Activated CD8-positive, alpha-beta memory T cell treated with anti-CD3 and anti-CD28 coated beads, Interleukin-2, amount 10 ng/mL, durations not matched to agents 7 days and 5 days (primary cell): ENCODE measurements at places on chromosomes 1 and 21.
A peak's percentile ranks its signal among the peaks of the same experiment; 100 is the strongest.

DNA sequence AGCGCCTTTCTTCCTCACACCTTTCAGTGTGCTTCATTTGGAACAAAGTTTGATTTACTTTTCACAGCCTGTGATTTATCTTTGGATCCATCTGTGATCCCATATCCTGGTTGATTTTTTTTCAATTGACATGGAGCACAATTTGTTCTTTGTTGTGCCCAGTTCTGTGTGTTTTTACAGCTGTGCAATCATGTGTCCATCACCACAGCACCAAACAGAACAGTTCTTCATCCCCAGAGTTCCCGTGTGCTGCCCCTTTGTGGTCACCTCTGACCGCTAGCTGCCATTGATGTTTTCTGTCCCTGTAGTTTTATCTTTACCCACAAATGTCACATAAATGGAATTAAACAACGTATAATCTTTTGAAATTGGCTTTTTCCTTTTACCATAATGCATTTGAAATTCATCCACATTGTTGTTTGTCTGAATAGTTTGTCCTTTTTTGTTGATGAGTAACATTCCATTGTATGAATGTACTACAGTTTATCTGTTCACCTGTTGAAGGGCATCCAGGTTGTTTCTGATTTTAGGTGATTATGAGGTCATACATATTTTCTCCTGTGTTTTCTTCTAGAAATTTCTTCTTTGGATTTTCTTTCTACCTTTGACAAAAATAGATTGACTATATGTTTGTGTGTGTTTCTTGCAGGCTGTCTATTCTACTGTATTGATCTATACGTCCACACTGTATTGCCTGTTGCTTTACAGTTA, 17.4 kb downstream of the MIGA1 start:
- no peak for DNase-seq

- no peak for DNase-seq
These were observed 2.8 kb downstream of the MYCL start for GRCh38 chr1:39898648-39899603.

GRCh38 chr1:220160027-220160426, 66.1 kb downstream of the IARS2 start:
- DNase-seq = no peak

GRCh38 chr1:53558739-53559315, 99.6 kb downstream of the DMRTB1 start:
- DNase-seq = no peak

GRCh38 chr1:233615571-233615970, 1.7 kb downstream of the KCNK1 start:
- DNase-seq = no peak

DNA sequence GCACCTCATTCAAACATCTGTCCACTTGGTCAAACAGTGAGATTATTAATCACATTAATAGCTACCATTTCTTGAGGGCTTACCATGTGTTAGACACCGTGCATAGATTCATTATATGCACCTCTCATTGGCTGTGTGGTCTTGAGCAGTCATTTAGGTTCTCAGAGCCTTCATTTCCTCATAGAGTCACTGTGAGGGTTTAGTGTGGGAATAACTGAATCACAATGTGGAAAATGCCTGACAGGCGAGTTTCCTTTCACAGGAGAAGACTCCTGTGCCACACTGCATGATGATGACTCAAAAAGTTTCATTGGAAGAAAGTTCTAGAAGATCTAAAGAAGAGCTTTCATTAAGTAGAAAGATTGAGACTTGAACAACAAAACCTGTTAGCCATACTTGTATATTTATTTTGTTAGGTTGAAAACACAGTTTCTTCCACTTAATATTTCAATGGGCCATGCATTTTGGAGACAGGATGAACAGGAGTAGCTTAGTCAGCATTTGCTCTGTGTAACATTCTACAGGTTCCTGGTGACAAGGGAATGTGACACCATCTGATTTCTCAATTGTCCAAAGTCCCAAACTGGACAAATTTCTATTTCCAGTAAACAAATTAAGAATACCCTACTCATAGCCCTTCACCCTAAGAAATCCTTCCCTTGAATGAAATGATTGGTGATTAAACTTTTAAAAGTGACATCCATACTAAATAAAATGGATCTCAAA, 45.7 kb downstream of the FYB2 start:
- DNase-seq = no peak

- DNase-seq = no peak
These were observed 8.9 kb downstream of the KIF17 start for GRCh38 chr1:20708891-20709290.

DNA sequence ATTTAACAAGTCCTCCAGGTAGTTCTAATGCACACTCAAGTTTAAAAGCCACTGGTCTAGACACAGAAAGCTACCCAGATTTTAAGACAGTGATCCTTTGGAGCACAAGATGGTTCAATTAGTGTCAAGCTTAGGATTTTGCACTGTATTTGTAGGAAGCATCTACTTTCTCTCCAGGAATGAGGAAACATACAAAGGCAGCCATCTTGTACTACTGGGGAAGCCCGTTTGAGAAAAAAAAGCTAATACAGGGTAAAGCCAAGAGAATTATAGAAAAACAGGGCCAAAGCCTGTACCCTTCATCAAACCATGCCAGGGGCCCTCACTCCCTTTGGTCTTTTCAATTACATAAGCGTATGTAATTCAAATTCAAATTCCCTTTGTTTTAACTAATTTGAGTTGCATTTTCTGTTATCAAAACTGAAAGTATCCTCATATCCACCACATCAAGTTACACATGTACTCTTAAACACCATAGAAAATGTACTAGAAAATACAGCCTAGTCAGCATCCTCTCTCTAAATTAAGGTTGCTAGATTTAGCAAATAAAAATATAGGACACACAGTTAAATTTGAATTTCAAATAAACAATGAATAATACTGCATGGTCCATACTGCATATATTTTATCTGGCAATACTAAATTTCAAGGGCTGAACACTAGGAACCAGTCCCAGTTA, 17.4 kb downstream of the PIK3R3 start:
- no peak for DNase-seq

DNA sequence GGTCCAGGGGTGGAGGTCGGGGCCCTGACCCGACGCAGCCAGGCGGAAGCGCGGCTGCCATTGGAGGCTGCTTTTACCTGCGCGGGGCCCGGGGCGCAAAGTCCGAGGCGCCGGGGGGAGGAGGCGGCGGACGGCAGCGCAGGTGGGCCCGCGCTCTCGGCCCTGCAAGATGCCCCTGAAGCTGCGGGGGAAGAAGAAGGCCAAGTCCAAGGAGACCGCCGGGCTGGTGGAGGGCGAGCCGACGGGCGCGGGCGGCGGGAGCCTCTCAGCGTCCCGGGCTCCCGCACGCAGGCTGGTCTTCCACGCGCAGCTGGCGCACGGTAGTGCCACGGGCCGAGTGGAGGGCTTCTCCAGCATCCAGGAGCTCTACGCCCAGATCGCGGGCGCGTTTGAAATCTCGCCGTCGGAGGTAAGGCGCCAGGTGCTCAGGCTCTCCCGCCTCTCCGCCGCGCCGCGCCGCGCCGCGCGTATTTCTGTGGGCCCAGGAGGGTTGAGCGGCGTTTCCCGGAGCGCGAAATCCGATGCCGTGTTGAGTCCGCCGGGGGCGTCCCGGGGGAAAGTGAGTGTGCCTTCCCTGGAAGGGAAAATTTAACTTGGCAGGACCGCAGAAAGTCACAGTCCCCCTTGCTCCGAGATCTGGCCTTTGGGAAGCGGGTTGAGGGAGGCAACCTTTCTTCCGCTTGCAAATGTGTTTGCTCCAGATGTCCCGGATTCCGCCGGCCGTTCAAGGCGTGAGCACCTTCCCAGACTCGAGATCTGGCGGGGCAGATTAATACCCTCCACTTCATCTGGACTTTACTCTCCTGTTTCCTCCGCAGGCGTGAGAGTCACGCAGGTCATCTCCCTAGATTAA, at the start of gene GIPC2:
Gene GIPC2, plus strand, starts transcription at position 41 of the 853 bp plus-strand sequence. Its CDS starts 129 bp downstream, at position 170.
- DNase-seq = peak; percentile 41

DNA sequence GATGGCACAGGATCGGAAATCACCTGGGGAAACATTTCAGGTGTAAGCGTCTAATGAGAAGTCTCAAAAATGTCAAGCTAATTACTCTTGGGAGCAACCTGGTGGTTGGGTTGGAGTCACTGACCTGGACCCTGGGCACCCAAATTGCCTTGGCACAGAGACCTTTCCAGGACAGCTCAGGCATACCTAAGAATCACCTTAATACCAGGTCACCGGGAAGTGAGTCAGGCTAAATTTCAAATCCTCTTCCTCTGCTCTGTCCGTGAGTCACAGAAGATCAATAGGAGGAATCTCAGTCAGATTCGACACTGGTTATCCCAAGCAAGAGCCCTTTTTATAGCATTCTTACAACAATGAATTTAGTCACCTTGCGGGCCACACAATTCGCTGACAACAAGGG, 179.6 kb upstream of the CAMK1G start:
- DNase-seq = no peak

DNA sequence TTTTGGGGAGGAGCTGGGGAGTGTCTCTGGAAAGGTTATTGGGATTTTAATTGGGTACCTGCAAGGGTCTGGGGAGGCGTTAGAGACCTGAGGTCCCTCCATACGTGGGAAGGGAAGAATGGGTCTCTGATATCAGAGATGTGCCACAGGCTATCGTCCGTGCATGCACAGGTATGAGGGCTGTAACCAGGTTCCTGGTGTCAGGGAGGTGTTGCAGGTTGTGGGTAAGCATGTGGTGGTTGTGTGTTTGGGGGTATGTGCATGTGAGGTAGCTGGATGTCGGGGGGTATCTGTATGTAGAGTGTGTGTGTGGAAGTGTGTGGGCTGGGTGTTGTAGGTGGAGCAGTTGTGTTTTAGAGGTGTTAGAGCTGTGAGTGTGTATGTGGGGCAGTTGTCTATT, 8.3 kb downstream of the AHDC1 start:
- peak; percentile 55 for DNase-seq

GRCh38 chr1:3168678-3169077, 99.7 kb downstream of the PRDM16 start:
- DNase-seq = no peak

DNA sequence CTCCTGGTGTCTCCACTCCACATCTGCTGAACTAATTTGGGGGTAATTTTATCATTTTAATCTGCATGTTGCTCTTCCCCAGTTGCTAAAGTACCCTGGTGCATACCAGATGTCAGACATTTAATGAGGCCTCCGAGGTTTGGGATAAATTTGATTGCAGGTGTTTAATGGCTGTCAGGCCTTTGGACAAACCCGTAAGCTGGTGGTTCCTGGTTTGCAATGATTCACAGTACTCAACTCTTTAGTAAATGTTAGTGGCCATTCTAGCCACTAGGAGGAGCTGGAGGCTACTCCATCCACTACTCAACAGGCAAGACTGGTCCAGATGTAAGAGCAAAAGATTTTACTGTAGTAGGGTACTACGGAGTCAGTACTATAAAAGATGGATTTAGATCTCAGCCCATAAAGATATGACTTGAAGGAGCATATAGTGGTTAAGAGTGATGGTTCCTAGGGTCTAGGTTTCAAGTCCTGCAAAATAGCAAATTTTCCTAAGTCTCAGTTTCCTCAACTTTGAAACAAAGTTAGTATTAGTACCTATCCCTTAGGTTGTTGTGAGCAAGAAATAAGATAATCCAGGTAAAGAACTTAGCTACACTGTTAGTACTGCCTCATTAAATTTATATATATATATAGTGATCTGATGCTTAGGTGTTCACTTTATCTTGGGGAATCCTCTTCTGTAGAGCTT, 132.8 kb downstream of the SNX7 start:
- peak; percentile 61 for DNase-seq

- no peak for DNase-seq
These were observed 38.4 kb downstream of the PIK3CD start for GRCh38 chr1:9689971-9690381.

GRCh38 chr1:36889478-36890226, 144.7 kb downstream of the GRIK3 start:
- peak; percentile 31 for DNase-seq

DNA sequence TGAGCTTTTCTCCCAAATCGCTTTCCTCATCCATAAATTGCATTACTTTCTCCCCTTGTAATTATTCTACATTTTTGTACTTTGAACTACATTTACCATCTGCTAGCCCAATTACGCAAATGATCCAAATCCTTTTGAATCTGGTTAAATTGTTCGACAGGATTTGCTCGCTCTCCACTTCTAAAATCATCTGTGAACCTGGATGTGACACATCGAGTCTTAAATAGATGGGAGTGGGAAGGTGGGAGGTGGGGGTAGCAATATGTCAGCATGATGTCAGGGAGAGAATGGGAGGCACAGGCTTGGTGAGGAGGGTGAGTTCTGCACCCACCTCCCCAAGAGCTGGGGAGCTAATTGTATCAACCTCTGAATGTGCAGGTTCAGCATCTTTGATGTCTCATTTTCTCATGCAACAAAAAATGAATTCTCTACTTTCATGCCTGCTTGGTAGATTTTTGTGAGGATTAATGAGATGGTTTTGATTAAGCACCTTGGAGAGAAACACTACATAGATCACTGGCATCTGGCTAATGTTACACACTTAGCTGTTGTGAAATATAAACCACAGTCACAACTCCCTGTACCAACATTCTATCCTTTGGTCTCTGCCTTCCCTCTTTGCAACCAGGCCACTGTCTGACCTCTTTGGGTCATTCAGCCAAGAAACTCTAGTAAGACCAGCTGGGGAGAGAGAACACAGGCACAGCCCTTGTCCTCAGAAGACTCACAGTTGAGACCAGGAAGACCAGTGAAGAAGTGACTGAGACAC, 165.1 kb downstream of the DAB1 start:
- DNase-seq = no peak

DNA sequence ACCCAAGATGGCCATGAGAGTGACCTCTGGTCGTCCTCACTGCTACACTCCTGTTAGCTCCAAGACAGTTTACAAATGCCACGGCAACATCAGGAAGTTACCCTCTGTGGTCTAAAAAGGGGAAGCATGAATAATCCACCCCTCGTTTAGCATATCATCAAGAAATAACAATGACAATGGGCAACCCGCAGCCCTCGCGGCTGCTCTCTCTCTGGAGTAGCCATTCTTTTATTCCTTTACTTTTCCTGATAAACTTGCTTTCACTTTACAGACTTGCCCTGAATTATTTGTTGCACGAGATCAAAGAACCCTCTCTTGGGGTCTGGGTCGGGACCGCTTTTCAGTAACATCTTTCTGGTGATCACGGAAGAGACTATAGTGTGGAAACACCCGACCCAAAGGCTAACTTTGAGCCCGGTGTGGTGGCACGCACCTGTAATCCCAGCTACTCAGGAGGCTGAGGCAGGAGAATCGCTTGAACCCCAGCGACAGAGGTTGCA, 19.8 kb upstream of the COX20 start:
- no peak for DNase-seq

DNA sequence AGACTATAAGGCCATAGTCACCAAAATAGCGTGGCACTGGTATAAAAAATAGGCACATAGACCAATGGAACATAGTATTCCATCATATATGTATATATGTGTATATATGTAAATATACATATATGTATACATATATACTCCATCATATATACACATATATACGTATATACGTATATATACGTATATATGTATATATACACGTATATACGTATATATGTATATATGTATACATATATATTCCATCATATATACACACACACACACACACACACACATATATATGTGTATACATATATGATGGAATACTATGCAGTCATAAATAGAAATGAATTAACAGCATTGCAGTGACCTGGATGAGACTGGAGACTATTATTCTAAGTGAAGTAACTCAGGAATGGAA, 204.6 kb downstream of the LTN1 start:
- DNase-seq = no peak
